ENCODE measurements at places on chromosomes 6 and 20.

DNA sequence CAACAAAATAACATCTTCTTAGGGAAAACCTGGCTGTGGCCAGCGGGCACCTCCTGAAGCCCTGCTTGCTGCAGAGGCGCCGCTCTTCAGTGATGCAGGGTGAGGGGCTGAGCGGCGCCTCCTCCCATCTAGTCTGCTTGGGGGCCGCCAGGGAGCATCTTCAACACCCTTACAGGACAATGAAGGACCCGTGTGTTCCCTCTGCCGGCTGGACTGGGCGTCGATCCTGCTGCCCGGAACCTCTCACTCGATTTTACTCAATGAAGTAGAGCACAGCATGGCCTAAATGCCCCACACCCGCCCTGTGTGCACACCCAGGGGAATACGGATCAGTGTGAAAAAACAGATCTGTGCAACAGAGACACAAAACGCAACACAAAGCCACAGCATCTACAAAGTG is 28.5 kb upstream of the MPC1 start:
- H3K4me1 ChIP-seq = no peaks in the 10 kb centered on the region
- no peak for DNase-seq
- no peak overlapping the region for H3K27ac ChIP-seq
- H3K27me3 ChIP-seq = no peaks in the 10 kb centered on the region
- H3K36me3 ChIP-seq = peaks cover 73% of the 10 kb centered on the region

DNA sequence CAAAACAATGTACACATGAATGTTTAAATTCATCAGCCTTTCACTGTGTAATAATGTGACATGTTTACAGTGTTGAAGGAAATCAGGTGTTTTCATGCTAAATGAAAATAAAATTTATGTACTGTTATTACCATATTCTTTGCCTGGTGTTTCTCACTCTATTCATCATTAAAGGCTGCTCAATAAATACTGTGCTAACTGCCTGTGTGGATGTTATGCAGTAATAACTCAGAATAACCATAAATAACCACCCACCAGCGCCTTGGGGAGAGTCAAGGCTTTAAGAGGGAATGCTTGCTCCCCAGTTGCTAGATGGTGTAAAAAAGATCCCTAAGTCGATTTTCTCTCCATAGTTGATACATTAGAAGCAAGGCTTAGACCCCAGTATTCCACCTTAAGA is 299.9 kb downstream of the EYA4 start:
- no peaks in the 10 kb centered on the region for H3K36me3 ChIP-seq
- H3K4me1 ChIP-seq = no peaks in the 10 kb centered on the region
- no peaks in the 10 kb centered on the region for H3K27me3 ChIP-seq
- H3K27ac ChIP-seq = no peak overlapping the region
- DNase-seq = no peak

GRCh38 chr20:31679357-31680285 is 41.9 kb downstream of the COX4I2 start:
- H3K36me3 ChIP-seq = no peaks in the 10 kb centered on the region
- no peaks in the 10 kb centered on the region for H3K27me3 ChIP-seq
- H3K4me3 ChIP-seq = no peak overlapping the region
- peak overlapping the region; percentile 77 for H3K27ac ChIP-seq

- H3K4me3 ChIP-seq = no peak overlapping the region
- no peaks in the 10 kb centered on the region for H3K4me1 ChIP-seq
- DNase-seq = no peak
- no peaks in the 10 kb centered on the region for H3K27me3 ChIP-seq
Measured at GRCh38 chr6:11727346-11727997, 51.1 kb downstream of the ADTRP start.

DNA sequence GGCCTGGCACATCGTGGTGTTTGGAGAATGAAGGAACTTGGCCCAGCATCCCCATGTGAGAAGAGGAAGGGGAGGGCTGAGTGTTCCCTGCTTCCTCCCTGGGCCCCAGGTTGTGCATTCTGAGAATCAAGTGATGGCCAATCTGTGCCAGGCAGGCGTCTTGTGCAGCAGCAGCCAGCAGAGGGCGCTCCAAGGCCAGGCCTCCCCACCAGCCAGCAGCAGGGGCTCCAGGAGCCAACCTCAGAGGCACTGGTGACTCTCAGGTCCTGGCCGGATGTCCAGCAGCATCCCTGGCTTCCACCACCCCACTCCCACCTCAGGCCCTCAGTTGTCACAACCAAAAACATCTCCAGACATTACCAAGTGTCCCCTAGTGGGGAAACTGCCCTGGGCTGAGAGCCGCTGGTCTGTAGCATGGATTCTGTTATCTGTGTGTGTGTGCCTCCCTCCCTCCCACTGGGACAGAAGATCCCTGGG is 192.0 kb downstream of the PREX1 start:
- no peaks in the 10 kb centered on the region for H3K4me1 ChIP-seq
- no peak overlapping the region for H3K27ac ChIP-seq

All from left lung (tissue), 14 donors.